ENCODE measurements at places on chromosomes 4 and X.

DNA sequence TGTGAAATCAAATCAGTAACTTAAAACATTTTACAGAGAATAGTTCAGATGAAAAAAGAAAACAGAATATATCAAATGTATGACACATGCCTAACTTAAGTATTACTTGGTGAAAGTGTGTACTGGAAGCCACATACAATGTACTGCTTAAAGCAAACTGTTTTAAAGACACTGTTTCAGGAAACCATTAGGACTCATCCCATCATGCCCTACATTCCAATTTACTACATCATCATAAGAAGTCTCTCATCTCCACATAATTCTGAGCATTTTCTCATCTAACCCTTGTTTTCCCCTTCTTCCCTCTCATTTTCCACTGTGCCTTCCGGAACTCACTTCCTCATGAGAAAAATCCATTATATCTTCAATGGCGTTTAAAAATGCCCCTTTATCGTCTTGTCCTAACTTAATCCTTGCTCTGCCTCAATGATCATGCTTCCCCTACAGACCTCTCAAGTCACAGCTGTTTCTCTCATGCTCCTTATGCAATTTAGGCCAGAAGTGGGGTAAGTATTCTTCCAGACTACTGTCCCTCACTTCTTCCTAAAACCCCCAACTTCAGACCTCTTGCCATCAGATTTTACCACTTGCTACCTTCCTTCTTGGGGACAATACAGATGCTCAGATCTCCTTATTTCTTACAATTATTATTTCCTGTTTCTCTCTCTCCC lies 26.8 kb upstream of the FGF5 start:
- DNase-seq = no peak

- DNase-seq = no peak
These were observed 82.9 kb upstream of the BANK1 start for GRCh38 chr4:101707596-101707995.

GRCh38 chr4:44145868-44146267 lies 302.7 kb downstream of the KCTD8 start:
- DNase-seq = no peak

DNA sequence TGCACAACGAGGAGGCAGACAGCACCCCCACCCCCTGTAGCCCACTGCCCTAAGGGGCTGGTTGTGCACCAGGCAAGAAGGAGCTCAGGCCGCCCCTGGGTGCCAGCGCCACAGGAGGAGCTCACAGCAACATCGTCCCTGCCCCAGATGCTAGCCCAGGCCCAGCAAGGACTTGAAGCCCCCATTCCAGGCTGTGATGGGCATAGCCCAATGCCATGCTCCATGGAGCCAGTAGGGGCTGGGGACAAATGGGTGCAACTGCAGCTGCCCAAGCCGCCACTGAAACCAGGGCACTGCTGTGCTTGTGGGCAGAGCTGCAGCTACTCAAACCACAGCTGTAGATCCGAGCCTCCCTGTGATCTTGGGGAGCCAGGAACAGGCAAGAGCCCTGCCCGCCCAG lies 241.3 kb upstream of the GIMD1 start:
- DNase-seq = no peak

GRCh38 chr4:176150356-176150682 lies 45.1 kb downstream of the SPATA4 start:
- no peak for DNase-seq

GRCh38 chr4:148061141-148061481 lies 329.2 kb downstream of the ARHGAP10 start:
- DNase-seq = no peak

DNA sequence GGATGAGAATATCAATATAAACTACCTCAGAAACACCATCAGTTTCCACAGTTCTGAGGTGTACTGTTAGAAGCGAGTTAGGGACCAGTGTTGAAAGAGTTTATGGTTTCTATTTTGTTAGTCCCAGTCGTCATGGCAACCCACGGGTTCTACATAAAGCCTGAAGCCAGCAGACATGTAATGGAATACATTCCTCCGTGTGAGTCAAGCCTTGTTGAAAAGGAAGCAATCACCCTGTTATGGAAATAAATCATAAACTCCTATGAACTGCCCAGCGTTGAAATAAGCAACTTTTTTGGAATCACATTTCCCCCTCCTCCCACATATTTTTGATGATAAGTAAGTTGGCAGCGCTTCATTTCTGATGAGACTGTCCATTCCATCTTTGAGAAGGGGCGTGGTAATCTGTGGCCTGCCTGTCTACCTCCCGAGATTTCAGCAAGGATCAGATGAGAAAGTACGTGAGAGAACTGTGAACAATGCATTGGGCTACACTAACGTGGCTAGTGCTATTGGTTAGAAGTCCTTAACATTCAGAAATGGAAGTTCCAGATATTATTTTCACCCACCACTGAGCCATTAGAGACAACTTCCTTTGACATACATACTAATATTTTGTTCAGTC lies 40.4 kb upstream of the PDHA1 start:
- no peak for DNase-seq

Measured in NCI-H1930 (cell line).